ENCODE measurements at places on chromosomes 13 and 19. TPM values are rescaled to one million over a fixed set of nuclear protein-coding genes. Genes with fewer than 3 reads are reported as not detected.
A peak's percentile ranks its signal among the peaks of the same experiment; 100 is the strongest.

The FAM124A gene
- total RNA-seq, result 4.2 TPM

The YJEFN3 gene
- total RNA-seq, result 7.9 TPM

- peaks cover 4% of the 10 kb centered on the region for H3K27me3 ChIP-seq
- H3K4me1 ChIP-seq, result peaks cover 11% of the 10 kb centered on the region
These were observed at the start of gene DLL3 for GRCh38 chr19:39498798-39499642. Gene DLL3, plus strand, starts transcription at chr19:39498947. Its CDS starts 28 bp downstream, at chr19:39498975.

GRCh38 chr13:34107806-34108205 lies 289.9 kb downstream of the RFC3 start:
- DNase-seq, result no peak
- H3K36me3 ChIP-seq, result no peaks in the 10 kb centered on the region
- no peaks in the 10 kb centered on the region for H3K27me3 ChIP-seq
- no peak overlapping the region for H3K4me3 ChIP-seq

DNA sequence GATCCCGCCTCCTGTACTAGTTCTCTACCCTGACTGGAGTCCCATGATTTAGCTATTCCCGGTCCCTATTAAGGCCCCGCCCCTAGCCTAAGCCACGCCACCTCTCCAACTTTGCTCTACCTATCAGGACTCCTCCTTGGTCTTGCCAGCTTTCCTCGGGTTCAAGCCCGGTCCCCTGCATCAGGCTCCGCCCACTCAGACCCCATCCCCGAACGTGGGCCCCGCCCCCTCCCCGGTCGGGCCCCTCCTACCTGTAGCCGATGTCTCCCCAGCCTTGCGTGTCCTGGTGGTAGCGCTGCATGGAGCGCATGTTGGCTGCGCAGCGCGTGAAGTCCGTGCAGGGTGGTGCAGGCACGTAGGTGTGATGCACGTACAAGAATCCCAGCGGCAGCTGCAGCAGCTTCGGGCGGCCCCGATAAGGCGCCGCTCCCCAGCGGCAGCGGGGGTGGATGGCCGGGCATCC lies 7.3 kb upstream of the RASAL3 start:
- H3K27ac ChIP-seq, result no peak overlapping the region
- H3K36me3 ChIP-seq, result no peaks in the 10 kb centered on the region
- no peak overlapping the region for H3K4me3 ChIP-seq
- no peak for DNase-seq

- no peak overlapping the region for H3K4me3 ChIP-seq
- no peak overlapping the region for H3K27ac ChIP-seq
- no peak for DNase-seq
These were observed 113.9 kb downstream of the CRYL1 start for GRCh38 chr13:20411638-20412342.

DNA sequence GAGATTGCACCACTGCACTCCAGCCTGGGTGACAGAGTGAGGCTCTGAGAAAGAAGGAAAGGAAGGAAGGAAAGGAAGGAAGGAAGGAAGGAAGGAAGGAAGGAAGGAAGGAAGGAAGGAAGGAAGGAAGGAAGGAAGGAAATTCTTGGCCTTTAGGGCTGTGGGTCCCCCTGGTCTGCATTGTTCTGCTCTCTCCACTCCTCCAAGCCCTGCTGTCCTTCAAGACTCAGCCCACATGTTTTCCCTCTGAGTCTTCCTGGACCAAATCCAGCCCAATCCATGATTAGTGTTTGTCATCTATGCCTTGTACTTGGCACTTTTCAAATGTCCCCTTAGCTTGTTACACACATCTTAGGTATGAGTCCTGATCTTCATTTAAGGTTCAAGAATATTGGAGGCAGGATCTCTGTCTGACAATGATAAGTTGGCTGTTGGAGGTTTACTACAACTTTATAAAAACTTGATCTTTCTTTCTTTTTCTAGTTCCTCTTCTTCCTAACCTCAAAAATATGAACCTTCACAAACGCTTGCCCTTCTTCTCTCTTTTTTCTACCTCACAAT lies 48.8 kb upstream of the INTS6 start:
- no peaks in the 10 kb centered on the region for H3K4me1 ChIP-seq
- DNase-seq, result no peak
- no peak overlapping the region for H3K4me3 ChIP-seq
- no peak overlapping the region for H3K27ac ChIP-seq

- H3K4me3 ChIP-seq, result no peak overlapping the region
- H3K36me3 ChIP-seq, result no peaks in the 10 kb centered on the region
- no peak for DNase-seq
- no peaks in the 10 kb centered on the region for H3K4me1 ChIP-seq
These were observed 349.3 kb upstream of the SPRY2 start for GRCh38 chr13:80690208-80690607.

DNA sequence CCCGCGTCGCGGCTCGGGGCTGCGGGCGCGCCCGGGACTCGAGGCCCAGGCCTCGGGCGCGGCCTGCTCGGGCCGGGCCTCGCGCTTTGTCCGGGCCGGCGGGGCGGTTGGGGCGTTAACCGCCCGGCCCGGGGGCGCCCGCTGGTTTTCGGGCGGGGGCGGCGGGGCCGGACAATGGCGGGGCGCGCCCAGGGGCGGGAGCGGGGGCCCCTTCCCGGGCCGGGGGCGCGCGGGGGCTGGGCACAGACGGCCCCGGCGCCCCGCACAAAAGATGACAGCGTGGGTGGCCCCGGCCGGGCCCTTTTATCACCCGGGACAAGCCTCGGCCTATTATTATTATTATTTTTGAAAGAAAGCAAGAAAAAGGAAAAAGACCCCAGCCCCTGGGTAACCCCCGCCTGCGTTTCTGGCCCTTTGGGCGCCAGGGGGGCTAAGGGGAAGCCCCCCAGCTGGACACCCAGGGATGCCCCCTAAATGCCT lies 419 bp downstream of the KDM4B start:
- H3K4me1 ChIP-seq, result peaks cover 36% of the 10 kb centered on the region
- no peak for DNase-seq
- no peaks in the 10 kb centered on the region for H3K36me3 ChIP-seq
- no peaks in the 10 kb centered on the region for H3K27me3 ChIP-seq

The SWSAP1 gene
- 1.5 TPM for total RNA-seq

- no peak overlapping the region for H3K27ac ChIP-seq
- H3K27me3 ChIP-seq, result no peaks in the 10 kb centered on the region
- no peaks in the 10 kb centered on the region for H3K36me3 ChIP-seq
- no peak for DNase-seq
These were observed 167.7 kb downstream of the SPRY2 start for GRCh38 chr13:80173224-80173623.

GRCh38 chr13:20142023-20142926 lies 18.6 kb downstream of the GJA3 start:
- H3K4me3 ChIP-seq, result peak overlapping the region; percentile 15
- H3K36me3 ChIP-seq, result no peaks in the 10 kb centered on the region
- H3K27me3 ChIP-seq, result peaks cover 14% of the 10 kb centered on the region

DNA sequence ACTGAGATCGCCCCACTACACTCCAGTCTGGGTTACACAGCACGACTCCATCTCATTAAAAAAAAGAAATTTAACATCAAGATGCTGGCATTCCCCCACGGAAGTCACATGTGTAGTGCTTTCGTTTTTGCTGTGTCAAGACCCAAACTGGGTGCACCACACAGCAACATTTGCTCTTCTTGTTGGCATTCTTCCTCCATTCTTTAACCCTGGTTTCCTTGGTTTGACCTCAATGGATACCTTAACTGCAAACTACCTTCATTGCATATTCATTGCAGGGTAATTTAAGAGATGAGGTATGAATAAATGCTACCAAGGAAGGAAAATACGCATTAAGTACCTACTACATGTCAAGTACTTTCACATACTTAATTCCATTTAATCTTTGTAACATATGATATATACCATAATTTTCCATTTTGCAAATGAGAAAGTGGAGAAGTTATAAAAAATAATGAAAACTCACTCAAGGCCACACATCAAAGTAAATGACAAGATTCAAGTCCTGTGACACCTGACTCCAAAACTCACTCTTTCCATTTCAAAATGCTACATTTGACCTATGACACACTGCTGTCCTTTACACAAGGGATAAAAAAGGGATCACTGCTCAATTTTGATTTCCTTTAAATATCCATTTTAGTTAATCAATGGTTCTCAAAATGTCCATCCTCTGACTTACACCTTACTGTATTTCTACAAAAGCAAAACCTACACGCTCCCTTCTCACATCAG lies 59.2 kb downstream of the STK24 start:
- DNase-seq, result no peak
- no peak overlapping the region for H3K4me3 ChIP-seq
- H3K27ac ChIP-seq, result no peak overlapping the region

The ZNF726 gene
- total RNA-seq, result 0.27 TPM

The LENG8 gene
- total RNA-seq, result 282 TPM

GRCh38 chr13:26051231-26051656 lies 572 bp downstream of the SHISA2 start:
- H3K36me3 ChIP-seq, result no peaks in the 10 kb centered on the region
- peak overlapping the region; percentile 65 for H3K4me3 ChIP-seq
- H3K27ac ChIP-seq, result no peak overlapping the region
- DNase-seq, result no peak

- no peak for DNase-seq
- H3K27me3 ChIP-seq, result no peaks in the 10 kb centered on the region
- no peaks in the 10 kb centered on the region for H3K36me3 ChIP-seq
- no peak overlapping the region for H3K27ac ChIP-seq
These were observed 5.1 kb downstream of the KLK6 start for GRCh38 chr19:50964266-50964665.

DNA sequence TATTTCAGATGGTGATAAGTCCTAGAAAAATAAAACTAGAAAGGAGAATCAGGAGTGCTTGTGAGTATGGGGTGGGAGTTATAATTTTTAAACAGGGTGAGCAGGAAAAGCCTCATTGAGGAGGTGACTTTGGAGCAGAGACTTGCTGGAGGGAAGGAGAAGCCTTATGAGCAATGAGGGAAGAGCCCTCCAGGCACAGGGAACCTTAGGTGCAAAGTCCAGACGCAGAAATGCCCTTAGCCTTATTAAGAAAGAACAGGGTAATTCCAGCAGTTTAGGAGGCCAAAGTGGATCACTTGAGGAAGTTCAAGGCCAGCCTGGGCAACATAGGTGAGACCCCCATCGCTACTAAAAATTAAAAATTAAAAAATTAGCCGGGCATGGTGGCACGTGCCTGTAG lies 21.0 kb upstream of the FXYD3 start:
- no peaks in the 10 kb centered on the region for H3K36me3 ChIP-seq
- no peak overlapping the region for H3K27ac ChIP-seq
- H3K4me1 ChIP-seq, result no peaks in the 10 kb centered on the region

GRCh38 chr13:56697011-56697410 lies 443.7 kb upstream of the PRR20A start:
- no peaks in the 10 kb centered on the region for H3K27me3 ChIP-seq
- DNase-seq, result no peak
- H3K36me3 ChIP-seq, result no peaks in the 10 kb centered on the region

GRCh38 chr13:60654415-60654814 lies 257.4 kb downstream of the TDRD3 start:
- DNase-seq, result no peak
- no peak overlapping the region for H3K4me3 ChIP-seq
- H3K36me3 ChIP-seq, result no peaks in the 10 kb centered on the region

- H3K27me3 ChIP-seq, result no peaks in the 10 kb centered on the region
- no peaks in the 10 kb centered on the region for H3K36me3 ChIP-seq
- H3K4me3 ChIP-seq, result no peak overlapping the region
- H3K27ac ChIP-seq, result no peak overlapping the region
These were observed 163.9 kb downstream of the KCTD15 start for GRCh38 chr19:33960566-33960965.

The KIR2DL1 gene
- total RNA-seq, result not detected

- H3K36me3 ChIP-seq, result no peaks in the 10 kb centered on the region
- H3K4me3 ChIP-seq, result no peak overlapping the region
- no peak for DNase-seq
- H3K27me3 ChIP-seq, result no peaks in the 10 kb centered on the region
These were observed 8.1 kb upstream of the SEMA6B start for GRCh38 chr19:4567584-4568071.

The CYP2S1 gene
- 2.3 TPM for total RNA-seq

DNA sequence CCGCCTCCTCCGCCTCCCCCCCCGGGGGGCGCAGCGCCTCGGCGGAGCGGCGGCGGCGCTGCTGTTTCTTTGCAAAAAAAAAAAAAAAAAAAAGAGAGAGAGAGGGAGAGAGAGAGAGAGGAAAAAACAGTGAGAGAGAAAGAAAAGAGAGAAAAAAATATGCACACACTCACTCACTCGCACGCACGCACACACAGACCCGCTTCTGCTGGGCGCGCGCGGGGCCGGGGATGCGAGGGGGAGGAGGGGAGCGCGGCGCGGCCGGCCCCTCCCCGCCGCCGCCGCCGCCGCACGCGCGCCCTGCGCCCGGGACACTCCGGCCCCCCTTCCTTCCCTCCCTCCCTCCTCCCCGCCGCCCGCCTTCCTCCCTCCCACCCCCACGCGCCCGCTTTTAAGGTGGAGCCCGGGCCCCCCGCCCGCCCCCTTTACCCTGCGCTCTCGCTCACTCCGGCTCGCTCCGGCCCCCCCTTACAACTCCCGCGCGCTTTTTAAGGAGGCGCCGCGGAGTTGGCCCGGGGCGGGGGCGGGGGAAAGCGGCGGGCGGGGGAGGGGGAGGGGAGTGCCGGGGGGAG lies at the start of gene SAMD1:
TSS of gene SAMD1 (minus strand) at position 243 of the 572 bp plus-strand sequence.
- H3K27me3 ChIP-seq, result no peaks in the 10 kb centered on the region
- DNase-seq, result peak; percentile 78
- H3K27ac ChIP-seq, result peak within 1 kb of the TSS; percentile 87
- H3K36me3 ChIP-seq, result peaks cover 16% of the 10 kb centered on the region
- peaks cover 20% of the 10 kb centered on the region for H3K4me1 ChIP-seq

DNA sequence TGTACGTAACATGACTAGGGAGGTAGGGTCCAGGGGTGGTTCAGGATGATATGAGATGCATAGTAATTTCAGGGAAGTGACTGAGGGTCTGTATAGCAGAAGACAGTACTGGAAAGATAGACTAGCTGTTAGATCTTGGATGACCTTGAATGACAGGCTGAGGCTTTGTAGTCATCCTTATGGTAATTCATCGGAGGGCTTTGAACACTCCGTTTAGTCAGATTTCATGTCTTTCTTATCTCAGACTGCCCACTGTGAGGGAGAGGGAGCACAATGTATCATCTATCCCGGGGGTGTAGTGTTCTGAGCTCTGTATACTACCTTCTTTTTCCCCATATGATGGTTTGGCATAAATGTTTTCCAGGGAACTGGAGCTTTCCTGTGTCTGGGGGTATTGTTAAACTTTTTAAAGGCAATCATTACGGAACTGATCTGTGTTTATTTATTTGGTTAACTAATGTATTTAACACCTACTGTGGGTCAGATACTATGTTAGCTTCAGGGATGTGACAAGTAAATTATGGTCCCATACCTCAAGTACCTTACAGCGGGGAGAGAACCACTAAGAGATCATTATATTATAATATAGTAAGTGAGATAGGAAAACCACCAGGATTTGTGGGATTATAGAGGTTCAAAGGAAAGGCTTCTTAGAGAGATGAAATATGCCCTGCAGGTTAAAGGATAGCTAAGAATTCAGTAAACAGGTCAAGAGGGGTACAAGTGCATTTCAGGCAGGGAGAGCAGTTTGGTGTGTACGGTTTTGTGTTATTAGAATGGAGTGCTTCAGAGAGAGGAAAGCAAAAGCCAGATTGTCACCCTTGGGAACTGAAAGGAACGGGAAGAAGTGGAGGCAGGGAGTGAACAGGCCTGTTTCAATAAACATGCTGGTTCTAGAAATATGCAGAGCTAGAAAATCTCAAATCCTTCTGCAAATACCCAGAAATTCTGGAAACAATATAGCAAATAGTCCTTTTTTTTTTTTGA lies 164.8 kb upstream of the KL start:
- no peaks in the 10 kb centered on the region for H3K4me1 ChIP-seq
- no peak for DNase-seq
